ENCODE measurements at places on chromosomes 1 and 21.

- no peak for DNase-seq
Measured at GRCh38 chr1:147833231-147833860, 69.2 kb upstream of the GJA8 start.

- DNase-seq, result no peak
Measured at GRCh38 chr21:36756527-36756926, 57.6 kb downstream of the SIM2 start.

DNA sequence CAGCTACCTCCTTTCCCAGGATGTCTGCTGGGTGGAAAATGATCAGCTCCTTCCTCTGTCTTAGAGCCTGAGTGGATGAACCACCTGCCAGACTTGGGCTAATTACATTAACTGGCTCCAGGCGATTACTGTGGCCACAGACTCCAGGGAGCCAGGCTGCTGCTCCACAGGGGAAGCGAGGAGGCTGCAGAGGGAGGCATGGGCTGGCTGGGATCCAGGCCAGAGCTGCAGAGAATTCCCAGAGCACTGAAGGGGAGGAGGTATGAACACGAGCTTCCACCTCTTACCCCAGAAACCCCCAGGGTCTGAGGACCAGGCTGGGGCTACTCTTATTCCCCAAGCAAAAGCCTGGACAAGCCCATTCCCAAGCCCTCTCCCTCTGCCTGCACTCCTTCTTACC lies 136.0 kb upstream of the KLHDC7A start:
- DNase-seq, result no peak

DNA sequence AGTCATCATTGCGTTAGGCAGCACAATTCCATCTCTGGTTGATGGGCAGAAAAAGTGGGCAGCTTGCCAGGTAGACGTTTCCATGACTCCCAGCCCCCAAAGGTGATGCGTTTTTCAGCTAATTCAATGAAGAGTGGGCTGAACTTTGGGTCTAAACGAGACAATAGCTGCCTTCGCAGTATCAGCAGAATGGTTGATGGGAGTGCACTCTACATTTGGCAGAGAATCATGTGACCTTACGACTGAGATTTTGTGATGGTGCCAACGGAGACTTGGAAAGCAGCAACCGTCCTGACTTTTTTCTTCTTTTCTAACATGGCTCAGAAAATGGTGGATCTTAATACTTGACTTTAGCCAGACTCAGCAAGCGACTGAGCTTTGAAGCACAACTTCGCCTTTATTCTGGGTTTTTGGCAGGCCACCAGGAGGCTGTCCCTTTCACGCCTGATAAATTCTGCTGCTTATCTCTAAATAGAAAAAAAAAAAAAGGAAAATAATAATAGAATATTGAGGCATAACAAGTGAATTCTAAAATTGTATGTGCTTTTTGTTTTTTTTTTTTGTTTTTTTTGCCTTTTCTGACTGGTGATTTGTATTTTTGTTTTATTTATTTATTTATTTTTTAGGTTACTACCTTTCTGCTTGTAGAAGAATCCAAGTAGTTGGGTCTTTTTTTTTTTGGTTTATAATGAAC lies 804.8 kb downstream of the USP25 start:
- no peak for DNase-seq
